GM23338 (cell line): ENCODE measurements at places on chromosomes 4 and X. TPM values are rescaled to one million over a fixed set of nuclear protein-coding genes. Genes with fewer than 3 reads are reported as not detected.

SPANXN3 gene
- total RNA-seq = not detected in 2 replicates

GRCh38 chr4:111838406-111838930 is 306.8 kb upstream of the FAM241A start:
- no peak overlapping the region for H3K4me3 ChIP-seq
- H3K36me3 ChIP-seq = no peaks in the 10 kb centered on the region
- no peak overlapping the region for H3K27ac ChIP-seq
- H3K4me1 ChIP-seq = 0 out of 2 replicates have a peak, but pooled peaks cover 3% of the 10 kb centered on the region

CENPI gene
- total RNA-seq = 30.8 and 41.3 TPM in 2 replicates

DNA sequence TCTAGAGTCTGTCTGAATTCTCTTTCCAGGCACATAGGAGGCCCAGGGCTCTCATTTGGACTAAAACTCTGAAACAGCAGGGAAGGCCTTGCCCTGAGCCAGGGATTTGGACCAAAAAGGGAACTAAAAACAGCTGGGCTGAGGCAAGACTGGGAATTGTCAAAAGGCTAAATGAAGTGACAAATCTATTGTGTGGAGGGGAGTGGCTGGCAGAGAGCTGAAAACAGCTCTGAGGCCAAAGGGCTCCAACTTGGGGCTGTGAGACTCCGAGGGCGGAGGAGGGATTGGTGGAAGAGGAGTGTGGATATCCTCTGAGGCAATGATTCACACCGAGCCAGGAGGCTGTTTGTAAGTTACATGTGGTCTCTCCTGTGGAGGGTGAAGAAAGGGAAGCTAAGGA is 63.2 kb downstream of the PHEX start:
- no peaks in the 10 kb centered on the region for H3K27me3 ChIP-seq
- peaks cover 6% of the 10 kb centered on the region for H3K4me1 ChIP-seq
- no peak for DNase-seq

- no peak for DNase-seq
- H3K27me3 ChIP-seq = no peaks in the 10 kb centered on the region; the same call in 1 of the 2 replicates
- H3K36me3 ChIP-seq = no peaks in the 10 kb centered on the region
- no peaks in the 10 kb centered on the region for H3K4me1 ChIP-seq
- H3K27ac ChIP-seq = no peak overlapping the region
Observed at GRCh38 chr4:163638909-163639308, 144.4 kb downstream of the TMA16 start.

CLGN gene
- total RNA-seq = 2.5 and 4.0 TPM in 2 replicates

TENM3 gene
- total RNA-seq = 128 and 132 TPM in 2 replicates

DNA sequence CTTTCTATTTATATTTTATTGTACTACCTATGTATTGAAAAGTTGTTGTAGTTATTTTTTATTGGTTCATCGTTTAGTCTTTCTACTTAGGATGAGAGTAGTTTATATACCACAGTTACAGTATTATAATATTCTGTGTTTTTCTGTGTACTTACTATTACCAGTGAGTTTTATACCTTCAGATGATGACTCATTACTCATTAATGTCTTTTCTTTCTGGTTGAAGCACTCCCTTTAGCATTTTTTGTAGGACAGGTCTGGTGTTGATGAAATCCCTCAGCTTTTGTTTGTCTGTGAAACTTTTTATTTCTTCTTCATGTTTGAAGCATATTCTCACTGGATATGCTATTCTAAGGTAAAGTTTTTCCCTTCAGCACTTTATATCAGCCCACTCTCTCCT is 7.7 kb downstream of the LUZP4 start:
- no peaks in the 10 kb centered on the region for H3K36me3 ChIP-seq
- H3K4me3 ChIP-seq = no peak overlapping the region
- H3K4me1 ChIP-seq = no peaks in the 10 kb centered on the region
- DNase-seq = no peak
- H3K27me3 ChIP-seq = no peaks in the 10 kb centered on the region

CT45A2 gene
- not detected in 2 replicates for total RNA-seq

DNA sequence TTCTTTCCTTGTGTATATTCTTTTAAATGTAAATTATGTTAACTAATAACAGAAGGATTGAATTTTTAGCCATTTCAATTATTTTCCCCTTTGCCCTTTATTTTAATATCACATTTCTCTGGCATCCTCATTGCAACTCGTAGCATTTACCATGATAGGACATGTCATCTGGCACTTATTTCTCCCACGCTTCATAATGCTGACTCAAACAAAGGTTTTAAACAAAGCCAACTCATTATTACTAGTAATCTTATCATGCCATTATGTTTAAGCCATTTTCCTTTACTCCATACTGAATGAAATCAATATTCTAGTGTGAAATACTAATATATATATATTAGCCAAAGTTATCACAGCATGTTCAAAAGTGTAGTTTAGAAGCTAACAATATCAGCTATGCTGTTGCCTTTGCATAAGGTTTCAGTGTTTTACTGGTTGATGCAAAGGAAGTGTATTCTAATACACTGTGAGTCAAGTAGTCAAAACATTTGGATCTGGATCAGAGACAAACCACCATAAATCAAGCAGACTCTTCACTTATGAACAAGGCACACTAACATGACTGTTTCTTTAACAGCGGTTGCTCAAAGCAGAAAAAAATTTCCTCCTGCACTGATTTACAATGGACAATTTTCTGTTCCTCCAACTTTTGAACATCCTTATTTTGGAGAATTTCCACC is 281.6 kb downstream of the SLC7A11 start:
- no peak overlapping the region for H3K4me3 ChIP-seq
- H3K4me1 ChIP-seq = no peaks in the 10 kb centered on the region
- no peak overlapping the region for H3K27ac ChIP-seq
- no peaks in the 10 kb centered on the region for H3K36me3 ChIP-seq
- H3K27me3 ChIP-seq = no peaks in the 10 kb centered on the region
